Ascending aorta (tissue), 2 donors: ENCODE measurements at places on chromosomes 1 and 21. TPM values are rescaled to one million over a fixed set of nuclear protein-coding genes. Genes with fewer than 3 reads are reported as not detected.
A peak's percentile ranks its signal among the peaks of the same experiment; 100 is the strongest.

The RO60 gene
- 56.2 TPM for total RNA-seq

DNA sequence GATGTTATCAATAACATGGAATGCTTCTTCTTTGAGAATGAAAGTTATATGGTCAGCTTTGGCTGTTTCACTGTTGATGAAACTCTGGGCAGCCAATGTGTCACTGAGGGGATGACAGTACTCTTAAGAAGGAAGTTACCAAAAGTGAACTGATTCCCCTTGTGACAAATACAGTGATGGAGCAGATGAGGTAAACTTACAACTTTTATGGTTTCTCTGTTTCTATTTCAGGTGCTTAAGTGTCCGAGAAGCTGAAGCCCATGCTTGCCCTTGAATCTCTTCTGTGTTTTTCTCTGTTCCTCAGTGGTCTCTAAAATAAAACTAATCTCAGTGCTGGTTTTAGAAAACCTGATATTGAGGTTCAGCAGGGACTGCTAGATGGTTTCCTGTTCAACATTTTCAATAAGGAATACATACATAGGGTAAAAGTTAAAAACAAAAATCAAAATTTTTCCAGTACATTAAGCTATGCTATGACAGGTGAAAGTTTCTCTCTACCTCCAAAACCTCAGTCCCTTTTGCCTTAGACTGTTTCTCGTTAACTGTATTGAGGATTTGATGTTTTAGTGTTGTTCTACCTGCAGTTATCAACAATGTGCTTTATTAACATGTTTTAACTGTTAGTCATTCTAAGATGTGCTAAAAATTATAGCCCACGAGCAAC is 454.4 kb upstream of the ADGRL4 start:
- no peak overlapping the region for H3K27ac ChIP-seq
- no peaks in the 10 kb centered on the region for H3K36me3 ChIP-seq
- no peak for DNase-seq

GRCh38 chr1:207079706-207080241 is 8.9 kb upstream of the C4BPB start:
- H3K27ac ChIP-seq = no peak overlapping the region
- H3K4me1 ChIP-seq = peaks cover 6% of the 10 kb centered on the region
- peaks cover 3% of the 10 kb centered on the region for H3K36me3 ChIP-seq
- H3K27me3 ChIP-seq = no peaks in the 10 kb centered on the region
- no peak overlapping the region for H3K4me3 ChIP-seq

GRCh38 chr1:95532335-95532734 is 298.3 kb downstream of the RWDD3 start:
- no peak overlapping the region for H3K4me3 ChIP-seq
- H3K4me1 ChIP-seq = no peaks in the 10 kb centered on the region
- H3K27ac ChIP-seq = no peak overlapping the region

DNA sequence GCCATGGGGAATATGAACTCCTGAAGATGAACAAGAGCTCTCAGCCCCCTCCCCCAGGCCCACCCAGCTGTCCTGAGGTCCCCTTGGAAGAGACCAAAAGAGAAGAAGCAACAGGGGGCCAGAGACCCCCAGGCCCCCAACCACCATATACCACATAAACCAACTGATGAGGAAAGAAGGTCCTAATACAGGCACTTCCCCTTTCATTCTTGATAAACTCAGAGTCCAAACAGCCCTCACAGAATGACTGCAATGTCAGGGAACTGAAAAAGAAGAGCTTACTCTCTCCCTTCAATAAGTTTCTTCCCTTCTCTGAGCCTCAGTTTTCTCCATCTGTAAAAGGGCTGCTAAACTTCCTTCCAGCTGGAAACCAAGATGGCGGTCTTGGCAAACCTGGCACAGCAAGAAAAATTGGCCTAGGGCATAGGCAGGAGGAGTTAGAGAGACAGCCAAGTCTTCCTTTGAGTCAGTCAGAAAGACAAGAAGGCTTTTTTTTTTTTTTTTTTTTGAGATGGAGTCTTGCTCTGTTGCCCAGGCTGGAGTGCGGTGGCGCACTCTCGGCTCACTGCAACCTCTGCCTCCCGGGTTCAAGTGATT is 90.5 kb downstream of the VWA5B1 start:
- H3K36me3 ChIP-seq = no peaks in the 10 kb centered on the region
- H3K27me3 ChIP-seq = no peaks in the 10 kb centered on the region
- no peak for DNase-seq
- no peaks in the 10 kb centered on the region for H3K4me1 ChIP-seq
- no peak overlapping the region for H3K4me3 ChIP-seq
- H3K27ac ChIP-seq = no peak overlapping the region

GRCh38 chr1:32393832-32394140 is 455 bp downstream of the BSDC1 start:
- peak overlapping the region; percentile 95 for H3K27ac ChIP-seq
- peaks cover 9% of the 10 kb centered on the region for H3K4me1 ChIP-seq
- H3K27me3 ChIP-seq = no peaks in the 10 kb centered on the region
- DNase-seq = peak; percentile 79
- H3K36me3 ChIP-seq = peaks cover 23% of the 10 kb centered on the region

GRCh38 chr1:200908191-200908868 is 13.6 kb downstream of the INAVA start:
- no peaks in the 10 kb centered on the region for H3K4me1 ChIP-seq
- H3K4me3 ChIP-seq = no peak overlapping the region
- H3K27me3 ChIP-seq = no peaks in the 10 kb centered on the region

DNA sequence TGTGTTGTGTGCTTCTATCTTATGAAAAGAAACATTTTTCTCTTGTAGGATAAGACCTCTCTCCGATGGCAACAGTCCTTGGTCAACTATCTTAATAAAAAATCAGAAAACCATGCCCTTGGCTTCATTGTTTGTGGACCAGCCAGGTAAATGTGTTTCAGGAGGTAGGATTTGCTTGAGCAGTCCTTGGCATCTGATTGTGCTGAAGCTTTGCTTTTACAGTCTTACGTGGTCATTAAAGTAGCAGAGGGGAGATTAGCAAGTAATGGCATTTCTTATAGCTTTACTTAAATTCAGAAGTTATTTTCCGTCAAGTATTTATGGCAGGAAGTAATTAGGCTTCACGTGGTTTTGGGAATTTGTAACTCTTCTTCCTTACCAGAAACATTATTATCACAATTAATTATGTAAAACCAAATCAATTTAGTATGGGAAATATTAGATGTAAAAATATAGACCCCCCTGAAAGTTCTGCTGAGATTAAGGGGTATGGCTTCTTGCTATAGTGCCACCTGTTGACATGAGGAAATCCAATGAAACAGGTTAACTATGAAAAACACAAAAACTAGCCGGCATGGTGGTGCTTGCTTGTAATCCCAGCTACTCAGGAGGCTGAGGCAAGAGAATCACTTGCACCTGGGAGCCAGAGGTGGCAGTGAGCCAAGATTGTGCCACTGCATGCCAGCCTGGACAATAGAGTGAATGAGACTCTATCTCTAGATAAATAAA is 49.0 kb downstream of the MAP3K21 start:
- no peaks in the 10 kb centered on the region for H3K4me1 ChIP-seq
- H3K4me3 ChIP-seq = no peak overlapping the region
- H3K27ac ChIP-seq = no peak overlapping the region
- DNase-seq = no peak
- no peaks in the 10 kb centered on the region for H3K36me3 ChIP-seq
- H3K27me3 ChIP-seq = no peaks in the 10 kb centered on the region
